GM23248 (cell line): ENCODE measurements at places on chromosomes 4 and X. TPM values are rescaled to one million over a fixed set of nuclear protein-coding genes. Genes with fewer than 3 reads are reported as not detected.

ZGRF1 gene
- 4.8 and 5.3 TPM in 2 replicates for total RNA-seq

DNA sequence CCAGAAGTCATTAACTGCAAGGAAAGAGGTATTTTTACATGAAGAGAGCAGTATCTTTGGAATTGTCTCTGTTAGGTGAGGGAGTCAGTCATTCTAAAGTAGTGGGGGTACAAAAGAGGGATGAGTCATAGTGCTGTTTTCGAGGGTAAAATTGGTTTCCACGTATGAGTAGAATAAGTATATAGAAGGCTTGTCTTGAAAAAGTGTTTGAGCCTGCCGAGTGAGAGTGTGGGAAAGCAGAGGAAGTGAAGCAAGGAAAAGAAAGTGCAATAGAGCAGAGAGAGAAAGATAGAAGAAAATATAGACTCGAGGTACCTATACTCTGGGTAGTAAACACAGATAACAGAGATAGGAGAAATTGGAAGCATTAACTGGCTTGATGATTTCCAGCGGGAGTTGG, 696.4 kb downstream of the DMD start:
- H3K27me3 ChIP-seq = no peaks in the 10 kb centered on the region
- no peaks in the 10 kb centered on the region for H3K4me1 ChIP-seq
- no peak overlapping the region for H3K27ac ChIP-seq
- no peak for DNase-seq
- no peaks in the 10 kb centered on the region for H3K36me3 ChIP-seq

GRCh38 chrX:20451929-20452328, 185.2 kb upstream of the RPS6KA3 start:
- no peak overlapping the region for H3K27ac ChIP-seq
- H3K27me3 ChIP-seq = no peaks in the 10 kb centered on the region
- no peaks in the 10 kb centered on the region for H3K36me3 ChIP-seq
- peaks cover 8% of the 10 kb centered on the region for H3K4me1 ChIP-seq

MSX1 gene
- 26.1 and 32.1 TPM in 2 replicates for total RNA-seq

MAGEB2 gene
- total RNA-seq = not detected in 2 replicates

ADH1C gene
- total RNA-seq = not detected in 2 replicates

AMBN gene
- not detected in 2 replicates for total RNA-seq

DNA sequence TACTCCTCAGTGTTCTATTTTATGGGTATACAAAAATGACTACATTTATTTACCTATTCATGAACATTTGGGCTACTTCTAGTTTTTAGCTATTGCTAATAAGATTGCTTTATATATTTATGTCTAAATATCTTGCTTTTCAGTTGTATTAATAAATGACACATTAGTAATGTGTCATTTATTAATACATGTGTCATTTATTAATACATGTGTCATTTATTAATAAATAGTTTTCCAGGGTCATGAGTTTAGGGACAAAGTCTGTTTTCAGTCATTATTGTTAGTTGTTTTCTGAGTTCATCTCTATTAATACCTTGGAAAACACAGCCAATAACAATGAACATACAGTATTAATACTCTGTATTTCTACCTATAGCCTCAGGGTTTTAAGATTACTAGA, 1630.7 kb upstream of the IGFBP7 start:
- no peak for DNase-seq
- H3K4me1 ChIP-seq = no peaks in the 10 kb centered on the region
- no peak overlapping the region for H3K4me3 ChIP-seq
- H3K27me3 ChIP-seq = no peaks in the 10 kb centered on the region
- H3K36me3 ChIP-seq = no peaks in the 10 kb centered on the region

TCP11X2 gene
- total RNA-seq = not detected in 2 replicates

- H3K4me1 ChIP-seq = peaks cover 9% of the 10 kb centered on the region
- no peak overlapping the region for H3K4me3 ChIP-seq
- no peak for DNase-seq
- H3K36me3 ChIP-seq = no peaks in the 10 kb centered on the region
- no peak overlapping the region for H3K27ac ChIP-seq
- no peaks in the 10 kb centered on the region for H3K27me3 ChIP-seq
These were observed 169.3 kb downstream of the CHIC2 start for GRCh38 chr4:53895137-53895536.

DNA sequence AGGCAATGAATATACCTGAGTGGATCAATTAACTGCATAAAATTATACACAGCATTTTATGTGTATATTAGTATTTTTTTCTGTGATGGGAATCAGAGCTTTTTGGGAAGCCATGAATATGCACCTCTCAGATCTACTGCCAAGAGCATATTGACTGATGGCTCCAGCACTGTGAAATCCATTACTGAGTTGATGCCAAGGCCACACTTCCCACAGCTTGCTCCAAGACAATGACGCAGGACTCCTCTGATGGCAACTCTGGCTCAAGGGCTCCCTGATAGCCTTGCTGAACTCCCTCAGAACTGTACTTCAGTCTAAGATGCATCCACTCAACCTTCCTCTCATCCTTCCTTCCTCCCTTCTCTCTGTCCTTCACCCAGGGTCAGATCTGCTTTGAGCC, 82.7 kb downstream of the OTC start:
- no peaks in the 10 kb centered on the region for H3K4me1 ChIP-seq
- no peaks in the 10 kb centered on the region for H3K36me3 ChIP-seq
- no peak overlapping the region for H3K4me3 ChIP-seq
- no peaks in the 10 kb centered on the region for H3K27me3 ChIP-seq
- no peak for DNase-seq
- no peak overlapping the region for H3K27ac ChIP-seq

- no peak for DNase-seq
- no peak overlapping the region for H3K27ac ChIP-seq
- H3K36me3 ChIP-seq = no peaks in the 10 kb centered on the region
- H3K4me3 ChIP-seq = no peak overlapping the region
These were observed 2209.9 kb downstream of the PCDH7 start for GRCh38 chr4:32929796-32930699.

DNA sequence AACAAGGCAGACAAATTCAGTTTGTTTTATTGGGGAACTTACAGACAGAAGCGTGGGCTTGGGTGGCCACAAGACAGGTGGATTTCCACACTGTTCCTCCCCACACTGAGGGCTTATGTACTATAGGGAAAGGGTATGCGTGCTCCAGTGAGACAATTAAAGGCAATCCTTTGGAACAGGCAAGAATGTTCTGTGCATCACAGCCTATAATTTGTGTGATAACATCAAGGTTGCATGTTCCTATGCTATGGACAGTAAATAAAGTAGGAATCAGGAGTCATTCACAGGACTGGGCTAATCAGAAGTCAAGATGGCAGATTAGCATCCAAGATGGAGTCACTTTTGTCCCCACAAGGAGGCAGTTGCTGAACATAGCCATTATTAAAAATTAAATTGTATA, 84.6 kb upstream of the TRIM2 start:
- no peak for DNase-seq
- H3K36me3 ChIP-seq = no peaks in the 10 kb centered on the region
- no peaks in the 10 kb centered on the region for H3K27me3 ChIP-seq
- no peak overlapping the region for H3K4me3 ChIP-seq

IL13RA2 gene
- 9.4 and 11.5 TPM in 2 replicates for total RNA-seq

RHOXF2 gene
- not detected in 2 replicates for total RNA-seq

DNA sequence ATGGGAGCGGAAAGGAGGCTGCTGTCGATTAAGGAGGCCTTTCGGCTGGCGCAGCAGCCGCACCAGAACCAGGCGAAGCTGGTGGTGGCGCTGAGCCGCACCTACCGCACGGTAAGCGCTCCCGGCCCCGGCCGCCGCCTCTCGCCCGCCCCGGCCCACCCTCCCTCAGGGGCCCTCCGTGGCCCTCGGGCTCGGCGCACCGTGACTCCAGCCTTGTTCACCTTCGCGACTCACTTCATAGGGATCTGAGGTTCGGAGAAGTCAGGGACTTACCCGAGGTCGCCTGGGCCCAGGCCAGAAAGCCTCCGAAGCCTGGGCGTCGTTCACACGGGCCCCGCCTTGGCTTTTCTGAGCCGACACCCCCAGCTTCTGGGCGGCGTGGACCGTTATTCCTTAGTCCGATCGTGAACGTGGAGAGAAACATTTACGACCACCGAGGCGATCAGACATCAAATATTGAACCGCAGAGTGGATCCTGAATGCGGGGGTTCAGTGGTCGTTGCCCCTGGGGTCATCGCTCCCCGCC, 362 bp downstream of the NCAPG start:
- H3K4me1 ChIP-seq = peaks cover 61% of the 10 kb centered on the region
- H3K4me3 ChIP-seq = peak overlapping the region; percentile 97
- H3K27ac ChIP-seq = peak overlapping the region; percentile 29
- peaks cover 4% of the 10 kb centered on the region; the same call in 1 of the 2 replicates for H3K36me3 ChIP-seq

- peaks cover 33% of the 10 kb centered on the region for H3K4me1 ChIP-seq
- H3K4me3 ChIP-seq = no peak overlapping the region
- no peaks in the 10 kb centered on the region for H3K27me3 ChIP-seq
- H3K27ac ChIP-seq = no peak overlapping the region
These were observed 8.6 kb downstream of the SRD5A3 start for GRCh38 chr4:55354648-55355047.

- peak; percentile 83 for DNase-seq
- H3K27me3 ChIP-seq = no peaks in the 10 kb centered on the region
- H3K36me3 ChIP-seq = peaks cover 21% of the 10 kb centered on the region; the same call in 1 of the 2 replicates
These were observed 105.9 kb downstream of the SH3RF1 start for GRCh38 chr4:169164669-169165415.

DNA sequence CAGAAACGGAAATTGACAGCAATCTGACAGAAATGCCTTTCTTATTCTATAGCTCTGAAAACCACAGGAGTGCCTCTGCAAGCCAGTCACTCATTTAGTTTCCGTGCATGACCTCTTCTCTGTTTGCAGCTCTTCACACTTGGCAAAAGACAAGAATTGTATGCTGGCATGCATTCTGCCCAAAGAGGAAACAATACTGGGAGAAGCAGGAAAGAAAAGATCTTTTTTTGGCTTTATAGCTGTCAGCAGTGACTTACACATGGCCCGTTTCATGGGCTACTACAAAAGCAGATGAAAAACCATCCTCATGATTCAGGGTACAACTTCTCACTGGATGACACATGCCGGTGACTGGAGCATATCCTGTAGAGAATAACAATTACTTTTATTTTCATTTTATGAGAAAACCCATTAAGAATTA, 249.4 kb downstream of the ADAMTS3 start:
- H3K27me3 ChIP-seq = no peaks in the 10 kb centered on the region
- peaks cover 36% of the 10 kb centered on the region for H3K4me1 ChIP-seq
- H3K36me3 ChIP-seq = no peaks in the 10 kb centered on the region
- peak overlapping the region; percentile 34; the same call in 1 of the 2 replicates for H3K4me3 ChIP-seq
- H3K27ac ChIP-seq = peak overlapping the region; percentile 55

AFF1 gene
- 11.8 and 13.8 TPM in 2 replicates for total RNA-seq

DNA sequence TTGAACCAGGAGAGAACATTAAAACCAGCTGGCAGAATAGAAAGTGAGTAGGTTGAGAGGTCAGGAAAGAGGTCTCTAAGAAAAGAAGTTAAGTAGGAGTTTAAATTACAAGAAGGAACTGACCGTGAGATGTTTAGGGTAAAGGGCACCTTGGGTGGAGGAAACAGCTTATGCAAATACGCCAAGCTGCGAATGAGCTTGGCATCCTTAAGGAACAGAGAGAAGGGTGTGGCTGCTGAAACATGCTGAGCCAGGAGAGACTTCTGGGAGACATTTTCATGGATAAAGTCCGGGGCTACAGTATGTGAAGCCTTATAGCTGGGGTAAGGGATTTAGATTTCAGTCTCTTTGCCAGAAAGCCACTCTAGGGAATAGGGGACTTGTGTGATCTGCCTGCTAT, 249.1 kb downstream of the KCNIP4 start:
- H3K27ac ChIP-seq = no peak overlapping the region
- H3K27me3 ChIP-seq = peaks cover 14% of the 10 kb centered on the region; the same call in 1 of the 2 replicates
- H3K4me1 ChIP-seq = no peaks in the 10 kb centered on the region
- H3K36me3 ChIP-seq = no peaks in the 10 kb centered on the region
- DNase-seq = no peak

GRCh38 chr4:913280-913618, 18.9 kb downstream of the GAK start:
- no peaks in the 10 kb centered on the region for H3K27me3 ChIP-seq
- no peak overlapping the region for H3K4me3 ChIP-seq
- H3K36me3 ChIP-seq = no peaks in the 10 kb centered on the region

- H3K4me3 ChIP-seq = no peak overlapping the region
- no peaks in the 10 kb centered on the region for H3K4me1 ChIP-seq
- no peaks in the 10 kb centered on the region for H3K27me3 ChIP-seq
- H3K36me3 ChIP-seq = no peaks in the 10 kb centered on the region; the same call in 1 of the 2 replicates
These were observed 29.0 kb downstream of the CHST7 start for GRCh38 chrX:46602468-46603102.
